ENCODE measurements at places on chromosomes 2 and 18.

DNA sequence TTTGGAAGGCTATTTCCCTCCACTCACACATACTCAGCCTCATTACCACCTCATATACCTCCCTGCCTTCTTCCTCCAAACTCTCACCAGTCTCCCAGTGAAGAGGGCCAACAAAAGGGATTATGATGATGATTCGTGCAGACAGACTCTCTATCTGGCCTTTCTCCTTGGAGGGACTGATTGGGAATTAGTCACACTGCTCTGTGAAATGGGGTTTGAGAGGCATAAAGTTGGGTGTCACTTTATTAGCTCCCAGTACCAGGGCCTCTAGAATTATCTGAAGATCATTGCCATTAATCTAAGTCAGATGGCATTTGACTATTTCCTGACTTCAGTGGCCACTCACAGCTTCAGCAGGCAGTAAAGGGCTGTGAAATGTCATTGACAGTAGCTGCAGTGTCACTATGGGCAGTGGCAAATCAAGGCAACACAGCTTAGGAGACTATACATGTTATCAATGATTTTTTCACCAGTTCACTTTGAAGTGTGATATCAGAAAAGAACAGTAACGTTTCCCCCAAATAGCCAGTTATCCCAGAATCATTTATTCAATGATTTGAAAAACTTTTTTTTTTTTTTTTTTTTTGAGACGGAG, 17.4 kb downstream of the CNRIP1 start:
- no peak for DNase-seq

DNA sequence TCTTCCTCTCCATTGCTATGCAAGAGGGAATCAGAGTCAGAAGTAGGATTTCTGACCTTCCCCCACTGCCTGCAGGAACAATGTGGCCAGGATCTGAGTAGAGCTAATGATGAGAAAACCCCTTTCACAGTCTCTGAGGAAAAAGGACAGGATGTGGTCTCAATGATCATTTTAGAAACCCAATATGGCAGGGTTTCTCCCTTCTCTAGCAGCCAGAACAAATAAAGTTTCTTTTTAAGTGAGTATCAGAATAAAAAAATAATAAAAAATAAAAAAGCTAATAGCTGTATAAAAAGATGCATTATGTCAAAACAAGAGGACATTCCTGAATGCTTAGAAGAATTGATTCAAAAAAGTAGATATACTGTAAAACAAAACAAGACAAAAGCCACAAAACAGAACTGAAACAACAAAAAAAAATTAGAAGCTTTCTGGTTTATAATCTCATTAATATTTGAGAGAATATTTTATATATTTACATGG, 1124.9 kb upstream of the ZEB2 start:
- no peak for DNase-seq

DNA sequence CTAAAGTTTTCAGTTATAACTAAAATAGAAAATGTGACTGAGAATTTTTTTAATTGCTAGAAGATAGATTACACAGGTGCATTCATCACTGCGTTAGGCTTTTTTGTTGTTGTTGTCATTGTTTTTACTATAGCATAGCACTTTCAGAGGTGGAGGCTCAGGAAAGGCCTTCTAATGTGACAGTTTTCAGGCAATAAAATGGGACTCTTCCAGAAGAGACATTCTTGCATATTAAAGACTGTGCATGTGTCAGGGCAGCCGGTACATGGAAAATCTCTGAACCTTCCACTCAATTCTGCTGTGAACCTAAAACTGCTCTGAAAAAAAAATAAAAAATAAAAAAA, 175.2 kb downstream of the METTL4 start:
- DNase-seq: no peak

- no peak for DNase-seq
These were observed 58.5 kb downstream of the ATIC start for GRCh38 chr2:215370112-215370965.

- DNase-seq: no peak
These were observed 15.0 kb downstream of the PRKAG3 start for GRCh38 chr2:218816561-218817011.

DNA sequence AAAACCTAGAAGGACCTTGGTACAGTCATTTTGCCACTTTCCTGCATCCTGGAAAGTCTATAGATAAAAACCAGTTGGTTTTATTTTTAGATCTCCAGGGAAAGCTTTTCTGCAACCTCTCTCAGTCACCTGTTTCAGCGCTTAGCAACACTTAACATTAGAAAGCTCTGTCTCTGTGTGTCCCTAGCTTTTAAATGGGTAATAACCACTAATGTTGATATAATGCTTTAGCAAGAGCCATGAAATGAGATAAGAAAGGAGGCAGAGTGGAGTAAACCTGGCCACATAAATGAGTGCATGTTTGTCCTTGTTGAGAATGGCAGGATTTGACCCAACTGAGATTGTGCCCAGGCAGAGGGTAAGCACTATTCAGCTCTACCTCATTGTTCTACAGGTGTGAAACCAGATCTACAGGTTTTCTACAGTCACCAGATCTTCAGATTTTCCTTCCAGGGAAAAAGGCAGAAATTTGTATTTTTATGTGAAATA, 44.8 kb downstream of the MARCHF4 start:
- no peak for DNase-seq

DNA sequence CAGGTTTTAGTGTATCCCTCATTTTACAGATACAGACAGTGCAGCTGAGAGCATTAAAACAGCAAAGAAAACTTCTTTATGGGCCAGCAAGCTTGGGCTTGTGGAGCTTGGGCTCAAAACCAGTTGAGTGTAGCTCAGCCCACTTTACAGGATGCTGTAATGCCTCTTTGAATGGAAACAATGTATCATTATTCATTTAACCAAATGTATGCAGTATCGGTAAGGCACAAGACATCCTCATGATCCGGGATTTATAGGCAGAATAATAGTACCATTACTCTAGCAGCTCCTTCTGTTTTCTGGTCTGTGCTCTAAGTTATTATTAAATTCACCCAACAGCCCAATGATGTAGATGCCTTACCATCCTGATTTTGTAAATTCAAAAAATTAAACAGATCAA, 575.1 kb upstream of the CDH7 start:
- DNase-seq: no peak

- no peak for DNase-seq
These were observed 197.4 kb downstream of the NBAS start for GRCh38 chr2:15363734-15364133.

GRCh38 chr2:81324046-81324445, 1019.5 kb upstream of the LRRTM1 start:
- DNase-seq: no peak

GRCh38 chr18:21762181-21762772, 21.7 kb downstream of the MIB1 start:
- DNase-seq: no peak

DNA sequence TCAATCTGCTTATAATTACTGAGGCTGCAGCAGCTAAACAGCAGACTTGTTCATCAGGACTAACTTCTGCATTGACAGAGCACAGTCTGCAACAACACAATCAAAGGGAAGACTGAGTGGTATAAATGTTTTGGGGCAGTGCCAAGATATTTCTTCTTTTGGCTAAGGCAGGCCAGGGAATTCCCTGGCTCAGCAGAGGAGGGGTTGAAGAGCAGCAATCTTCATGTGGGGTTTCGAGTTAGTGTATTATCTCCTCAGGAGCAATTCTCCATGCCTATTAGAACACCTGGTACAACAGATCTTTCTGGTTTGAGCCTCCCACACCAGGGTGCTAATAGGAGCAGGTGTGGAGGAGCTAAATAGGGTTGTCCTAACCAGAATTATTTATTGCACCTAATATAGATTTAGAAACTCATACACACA, 103.0 kb upstream of the STK17B start:
- DNase-seq: peak; percentile 13

DNA sequence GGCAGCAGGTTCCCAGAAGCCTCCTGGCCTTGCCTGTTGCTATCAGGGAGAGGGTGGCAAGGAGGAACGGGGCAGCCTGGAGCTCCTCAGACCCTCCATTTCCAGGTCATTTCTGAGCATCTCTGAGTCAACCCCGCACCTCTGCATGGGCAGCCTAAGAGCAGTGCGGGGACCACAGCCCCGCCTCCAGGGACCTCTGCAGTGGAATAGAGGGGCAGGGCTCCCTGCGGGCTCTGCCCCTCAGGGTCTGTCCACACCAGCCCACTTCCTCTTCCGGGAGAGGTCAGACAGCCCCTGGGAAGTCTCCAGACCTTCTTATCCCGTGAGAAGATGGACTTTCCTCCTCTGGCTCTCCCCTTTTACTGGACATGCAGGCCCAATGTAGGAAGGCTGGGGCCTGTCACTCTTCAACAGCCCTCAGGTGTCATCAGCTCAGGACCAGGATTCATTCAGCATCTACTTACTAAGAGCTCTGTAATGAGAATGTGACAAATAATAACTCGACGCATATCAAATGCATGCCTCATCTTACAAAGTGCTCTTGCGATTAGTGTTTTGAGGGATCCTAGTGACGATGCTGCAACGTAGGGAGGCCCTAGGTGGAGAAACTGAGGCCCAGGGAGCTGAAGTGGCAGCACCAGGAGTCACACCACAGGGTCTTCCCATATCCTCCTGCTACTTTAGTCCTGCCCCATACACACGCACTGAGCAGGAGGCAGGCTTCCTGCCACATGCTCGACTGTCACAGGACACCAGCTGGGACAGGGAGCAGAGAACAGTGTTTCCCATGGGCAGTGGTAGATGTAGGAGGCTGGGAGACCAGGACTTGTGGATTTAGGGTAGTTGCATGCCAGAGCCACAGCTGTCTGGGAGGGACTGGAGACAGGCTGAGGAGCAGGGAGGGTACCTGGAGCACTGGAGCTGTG, 28.0 kb downstream of the SH2D6 start:
- no peak for DNase-seq

- DNase-seq: no peak
These were observed 43.6 kb upstream of the TCF7L1 start for GRCh38 chr2:85089585-85089984.

Data from effector CD4-positive, alpha-beta T cell (primary cell).